Fibroblast of gingiva (primary cell): ENCODE measurements at places on chromosomes 4 and X.

DNA sequence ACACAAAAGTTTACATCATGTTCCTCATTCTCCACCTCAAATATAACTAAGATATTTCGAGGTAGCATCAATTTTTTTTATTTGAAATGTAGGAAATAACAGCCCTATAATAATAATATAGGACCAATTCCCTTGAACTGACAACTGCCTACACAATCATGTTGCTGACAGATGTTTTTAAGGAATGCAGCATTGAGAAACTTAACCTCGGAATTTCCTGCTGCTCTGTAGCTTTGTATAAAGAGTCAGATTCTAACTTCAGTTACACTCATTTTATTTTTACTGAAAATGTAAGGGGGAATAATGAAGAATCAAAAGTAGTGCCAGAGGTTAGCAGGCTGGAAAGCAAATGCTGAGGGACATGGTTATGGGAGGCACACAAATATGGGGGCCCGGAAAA lies 235.8 kb downstream of the RBMX2 start:
- peak; percentile 35 for DNase-seq

DNA sequence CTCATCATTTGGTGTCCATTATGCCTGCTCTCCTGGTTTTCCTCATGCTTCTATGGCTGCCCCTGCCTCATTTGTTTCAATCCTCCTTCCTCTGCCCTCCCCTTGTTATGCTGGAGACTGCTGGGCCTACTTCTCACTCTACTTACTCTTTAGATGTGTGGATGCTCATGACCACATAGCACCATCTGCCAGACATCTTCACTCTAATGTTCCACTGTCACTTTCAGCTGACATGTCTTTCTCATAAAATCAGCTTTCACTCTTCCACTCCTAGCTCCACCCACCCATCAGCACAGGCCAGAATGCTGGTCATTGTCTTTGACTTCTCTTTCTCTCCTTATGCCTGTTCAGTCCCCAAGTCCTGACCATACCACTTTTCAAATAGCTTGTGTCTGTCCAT lies 86.8 kb downstream of the REPS2 start:
- no peak for DNase-seq

DNA sequence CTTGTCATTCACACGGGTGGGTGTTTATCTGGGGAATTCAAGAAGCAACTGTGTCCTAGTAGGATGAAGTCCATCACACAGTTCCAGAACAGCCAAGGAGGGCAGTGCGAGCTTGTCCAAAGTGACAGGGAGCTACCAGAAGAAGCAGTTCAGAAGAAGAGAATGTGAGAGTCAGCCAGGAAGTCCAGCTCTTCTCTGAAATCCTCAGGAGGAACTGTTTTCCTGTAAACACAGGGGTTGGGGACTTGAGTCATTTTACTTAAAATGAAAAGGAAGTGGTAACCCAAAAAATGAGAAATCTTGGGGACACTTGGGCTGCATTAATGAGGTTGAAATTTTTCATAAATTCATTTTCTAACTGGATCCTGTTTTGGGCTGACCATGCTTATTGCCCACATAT lies 8.2 kb upstream of the TLR10 start:
- no peak for DNase-seq

GRCh38 chrX:153984351-153985178 lies 12.0 kb downstream of the TMEM187 start:
- no peak for DNase-seq

- DNase-seq = no peak
These were observed 13.3 kb downstream of the TMEM255A start for GRCh38 chrX:120297923-120298322.

DNA sequence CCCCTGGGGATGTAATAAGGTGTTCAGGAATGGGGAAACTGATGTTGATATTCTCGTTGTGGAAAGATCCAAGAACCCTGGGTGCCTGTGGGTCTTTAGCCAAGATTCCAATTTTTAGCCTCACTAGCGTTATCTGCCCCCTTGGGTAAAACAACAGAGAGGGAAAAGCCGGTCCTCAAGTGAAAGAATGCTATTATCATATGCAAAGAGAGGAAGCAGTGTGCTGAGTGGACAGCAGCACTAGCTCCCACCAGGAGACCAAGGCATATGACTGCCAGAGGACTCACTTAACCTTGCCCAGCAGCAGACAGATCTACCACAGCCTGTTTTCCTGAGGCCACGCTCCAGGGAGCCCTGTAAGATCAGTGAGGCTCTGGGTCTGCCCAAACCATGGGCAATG lies 257.9 kb upstream of the CPEB2 start:
- no peak for DNase-seq

DNA sequence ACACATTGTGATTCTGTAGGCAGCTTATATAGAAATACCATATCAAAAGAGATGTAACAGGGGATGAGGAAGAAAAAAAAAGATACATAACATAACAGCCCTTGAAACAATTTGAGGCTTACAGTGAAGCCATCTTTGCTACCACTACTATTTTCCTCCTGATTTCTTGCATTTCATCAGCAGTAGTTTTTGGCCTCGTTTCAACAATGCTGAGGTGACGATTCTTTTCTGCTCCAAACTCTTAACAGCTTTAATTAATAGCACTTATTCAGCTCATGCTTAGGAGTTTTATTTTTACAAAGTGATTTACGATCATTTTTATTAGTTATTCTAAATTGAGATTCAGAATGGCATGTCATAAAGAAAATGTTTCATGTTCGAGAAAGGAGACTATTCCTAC lies 163.2 kb downstream of the DCK start:
- no peak for DNase-seq

DNA sequence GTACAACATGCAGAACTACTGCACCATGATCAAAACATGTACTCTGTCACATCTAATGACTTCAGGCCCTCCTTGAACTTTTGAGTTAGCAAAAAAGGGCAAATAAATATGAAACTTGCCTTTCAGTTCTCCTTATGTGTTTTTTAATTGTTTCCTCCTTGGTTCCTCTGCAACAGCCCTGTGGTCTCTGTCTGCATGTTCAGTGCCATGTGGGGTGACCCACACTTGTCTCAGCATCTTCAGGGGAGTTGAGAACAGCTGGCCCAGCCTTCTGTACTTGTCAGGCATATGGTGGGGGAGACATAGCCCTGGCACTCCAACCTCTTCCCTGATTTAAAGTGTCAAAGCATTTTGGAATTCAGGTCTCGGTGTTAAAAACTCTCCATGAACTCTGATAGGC lies 188.0 kb upstream of the PGRMC2 start:
- DNase-seq = no peak
